Activated B cell treated with CpG ODN at 0.5 μM for 24 hours (primary cell): ENCODE measurements at places on chromosomes 5 and 9.

- no peak for DNase-seq
These were observed 133.8 kb upstream of the SLC24A2 start for GRCh38 chr9:19922476-19923118.

- no peak for DNase-seq
These were observed 290.8 kb downstream of the ATPSCKMT start for GRCh38 chr5:9958914-9959313.

- DNase-seq: no peak
These were observed 62.0 kb upstream of the GGTA1 start for GRCh38 chr9:121561385-121562222.

- no peak for DNase-seq
These were observed 219.5 kb upstream of the TMEM161B start for GRCh38 chr5:88488130-88488529.

- DNase-seq: no peak
These were observed 161.6 kb downstream of the NR3C1 start for GRCh38 chr5:143241892-143242291.

GRCh38 chr9:131703697-131704096 is 36.2 kb downstream of the RAPGEF1 start:
- no peak for DNase-seq

GRCh38 chr5:14146725-14147124 is 3.6 kb downstream of the TRIO start:
- no peak for DNase-seq

GRCh38 chr9:109166171-109166770 is 778 bp downstream of the FRRS1L start:
- no peak for DNase-seq

DNA sequence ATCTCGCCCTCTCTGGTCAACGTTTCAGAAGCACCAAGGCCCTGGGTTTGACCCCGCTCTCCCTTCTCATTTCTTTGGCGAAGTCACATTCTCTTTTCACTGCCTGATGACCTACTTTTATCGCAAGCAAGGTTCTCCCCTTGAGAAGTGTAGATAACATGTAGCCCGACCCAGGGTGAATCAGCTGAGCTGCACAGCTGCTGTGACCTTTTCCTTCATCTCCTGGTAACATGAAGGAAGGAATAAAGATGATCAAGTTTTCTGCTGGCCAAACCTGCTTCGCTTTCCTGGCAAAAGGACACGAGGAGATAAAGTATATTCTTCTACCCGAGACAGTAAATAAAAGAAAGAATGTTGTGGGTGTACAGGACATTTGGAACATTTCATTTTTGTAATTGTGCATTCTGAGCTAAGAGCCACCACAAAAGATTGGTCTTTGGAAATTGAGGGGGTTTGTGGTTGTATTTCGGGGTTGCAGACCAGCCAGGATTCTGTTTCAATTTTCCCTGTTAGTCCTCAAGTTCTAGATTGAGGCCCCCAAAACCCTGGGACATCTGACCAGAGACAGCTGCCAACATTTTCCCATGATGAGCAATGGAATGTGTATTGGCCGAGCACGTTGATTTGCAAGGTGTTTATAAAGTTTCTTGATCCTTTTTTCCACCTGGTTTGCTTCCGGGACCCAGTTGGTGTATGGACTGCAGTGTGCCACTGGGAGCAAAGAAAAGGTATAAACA is 155.1 kb upstream of the ZNF462 start:
- no peak for DNase-seq
